Stimulated activated CD8-positive, alpha-beta memory T cell treated with anti-CD3 and anti-CD28 coated beads, Interleukin-4, amount 100 ng/mL, for 48 hours (primary cell): ENCODE measurements at places on chromosomes 4 and X.

- no peak for DNase-seq
Observed at GRCh38 chrX:34072906-34073305, 59.2 kb downstream of the FAM47A start.

DNA sequence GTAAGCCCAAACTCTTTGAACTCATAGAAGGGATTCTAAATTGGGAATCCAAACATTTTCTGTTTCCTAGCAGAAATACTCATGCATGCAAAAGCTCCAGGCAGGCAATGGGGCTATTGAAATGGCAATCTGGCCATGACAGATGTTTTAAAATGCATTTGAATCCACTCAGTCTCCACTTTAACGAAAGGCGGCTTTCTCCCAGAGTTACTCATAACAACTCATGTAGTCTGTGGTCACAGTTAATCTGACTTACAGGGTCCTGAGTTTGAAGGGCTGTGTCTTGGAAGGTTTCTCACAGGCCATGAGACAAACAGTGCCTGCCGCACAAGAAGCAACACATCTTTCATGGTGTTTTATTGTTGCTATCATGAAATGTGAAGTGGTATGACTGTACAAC, 185.7 kb downstream of the AMELX start:
- DNase-seq, result no peak

GRCh38 chrX:42276982-42277690, 353.8 kb upstream of the CASK start:
- DNase-seq, result no peak

- DNase-seq, result no peak
Observed at GRCh38 chr4:4789462-4789861, 70.0 kb upstream of the MSX1 start.

DNA sequence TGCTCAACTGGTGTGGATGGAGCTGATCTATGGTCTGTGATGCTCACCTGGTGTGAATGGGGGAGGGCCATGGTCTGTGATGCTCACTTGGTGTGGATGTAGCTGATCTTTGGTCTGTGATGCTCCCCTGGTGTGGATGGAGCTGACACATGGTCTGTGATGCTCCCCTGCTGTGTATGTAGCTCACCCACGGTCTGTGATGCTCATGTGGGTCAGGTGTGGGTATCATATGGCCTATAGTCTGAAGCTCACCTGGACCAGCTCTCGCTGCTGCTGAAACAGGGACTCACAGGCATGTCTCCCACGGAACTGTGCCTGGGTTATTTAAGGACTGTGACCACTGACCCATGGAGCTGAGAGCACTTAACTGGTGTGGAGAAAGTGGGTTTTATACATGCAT, 109.7 kb downstream of the CRLF2 start:
- no peak for DNase-seq

DNA sequence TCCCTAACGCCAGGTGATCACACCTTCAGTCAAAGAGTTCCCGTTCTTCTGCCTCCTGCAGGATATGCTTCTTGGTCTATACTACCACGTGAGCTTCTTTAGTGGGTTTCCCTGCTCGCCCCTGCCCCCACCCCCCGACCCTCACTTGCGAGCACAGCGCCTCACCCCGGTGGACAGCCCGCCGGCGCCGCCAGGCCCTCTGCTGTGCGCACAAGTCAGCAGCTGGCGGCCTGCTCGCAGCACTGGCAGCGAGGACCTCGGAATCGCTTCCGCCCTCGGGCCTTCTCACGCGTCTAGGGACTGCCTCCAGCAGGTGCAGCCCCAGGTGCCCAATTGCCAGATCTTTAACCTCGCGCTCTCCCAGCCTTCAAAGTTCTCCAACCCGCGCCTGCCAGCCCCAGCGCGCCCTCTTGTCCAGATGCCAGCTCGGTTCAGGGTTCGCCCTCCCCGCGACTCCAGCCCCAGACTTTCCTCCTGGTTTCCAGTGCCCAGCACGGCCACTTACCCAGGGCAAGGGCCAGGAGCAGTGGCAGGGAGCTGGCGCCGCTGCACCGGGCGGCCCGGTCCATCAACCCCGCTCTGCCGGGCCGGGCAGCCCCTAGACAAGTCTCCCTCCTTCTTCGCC, 454 bp downstream of the BTC start:
- no peak for DNase-seq

DNA sequence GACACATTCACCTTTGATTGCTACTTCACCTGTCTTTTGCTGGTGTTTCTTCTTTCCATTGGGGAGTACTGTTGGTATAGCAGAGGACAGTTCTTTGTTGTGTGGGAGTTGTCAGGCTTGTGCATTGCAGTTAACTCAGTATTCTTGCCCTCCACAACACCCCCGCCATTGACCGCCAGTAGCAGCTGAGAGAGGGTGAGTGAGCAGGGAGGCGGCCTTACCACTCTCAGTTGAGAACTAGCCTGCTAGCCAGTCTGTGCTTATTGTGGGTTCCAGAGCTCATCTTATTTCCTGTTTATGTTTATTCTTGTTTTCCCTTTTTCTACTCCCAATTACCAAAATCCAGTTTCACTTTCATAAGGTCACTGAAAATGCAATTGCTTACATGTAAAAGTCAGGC, 52.2 kb downstream of the STIM2 start:
- DNase-seq, result no peak

DNA sequence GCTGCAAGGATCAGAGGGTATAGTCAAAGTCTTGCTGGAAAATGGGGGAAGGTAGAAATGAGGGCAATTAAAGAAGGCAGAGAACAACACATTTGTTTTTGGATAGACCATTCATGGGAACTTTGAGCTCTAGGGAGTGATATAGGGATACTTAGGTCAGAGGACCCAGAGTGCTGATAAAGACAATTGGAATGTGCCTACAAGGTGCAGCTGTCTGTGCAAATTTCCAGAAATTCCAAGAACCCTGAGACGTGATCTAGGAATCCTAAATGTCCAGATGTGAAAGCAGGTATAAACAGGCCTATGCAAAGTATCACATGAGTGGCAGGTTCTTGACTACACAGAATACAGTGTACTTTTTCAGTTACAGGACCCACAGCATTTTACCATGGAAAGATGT, 24.2 kb downstream of the FNIP2 start:
- no peak for DNase-seq

- DNase-seq, result no peak
Observed at GRCh38 chrX:129956145-129956544, 26.3 kb upstream of the BCORL1 start.

DNA sequence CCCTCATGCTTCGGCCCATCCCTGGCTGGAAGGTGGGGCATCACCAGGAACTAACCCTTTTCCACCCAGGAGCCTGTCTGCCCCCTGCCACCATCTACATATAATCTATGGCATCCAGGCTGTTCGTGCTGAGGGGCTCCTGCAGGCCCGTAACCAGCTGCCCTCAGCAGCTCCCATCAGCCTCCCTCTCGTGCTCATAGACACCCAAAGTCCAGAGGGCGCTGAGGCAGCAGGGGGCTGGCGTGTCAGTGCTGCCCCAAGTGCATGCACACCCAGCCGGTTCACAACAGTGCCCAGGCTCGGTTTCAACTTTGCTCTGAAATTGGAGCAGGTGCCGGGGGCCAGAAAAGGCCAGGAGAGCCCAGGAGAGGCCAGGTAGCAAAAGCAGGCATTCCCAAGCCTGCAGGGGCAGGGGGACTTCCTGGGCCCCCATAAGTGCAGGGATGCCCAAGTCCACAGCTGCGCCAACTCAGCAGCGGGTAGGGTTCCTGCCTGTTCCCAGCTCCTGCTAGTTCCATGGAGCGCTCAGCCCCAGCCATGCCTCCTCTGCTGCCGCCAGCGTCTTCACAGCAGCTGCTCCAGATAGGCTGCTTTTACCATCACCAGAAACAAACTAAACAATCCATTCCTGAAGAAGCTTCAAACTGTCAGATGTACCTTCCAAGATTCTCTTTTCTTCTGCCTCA, 558.2 kb upstream of the GNPDA2 start:
- DNase-seq, result no peak

DNA sequence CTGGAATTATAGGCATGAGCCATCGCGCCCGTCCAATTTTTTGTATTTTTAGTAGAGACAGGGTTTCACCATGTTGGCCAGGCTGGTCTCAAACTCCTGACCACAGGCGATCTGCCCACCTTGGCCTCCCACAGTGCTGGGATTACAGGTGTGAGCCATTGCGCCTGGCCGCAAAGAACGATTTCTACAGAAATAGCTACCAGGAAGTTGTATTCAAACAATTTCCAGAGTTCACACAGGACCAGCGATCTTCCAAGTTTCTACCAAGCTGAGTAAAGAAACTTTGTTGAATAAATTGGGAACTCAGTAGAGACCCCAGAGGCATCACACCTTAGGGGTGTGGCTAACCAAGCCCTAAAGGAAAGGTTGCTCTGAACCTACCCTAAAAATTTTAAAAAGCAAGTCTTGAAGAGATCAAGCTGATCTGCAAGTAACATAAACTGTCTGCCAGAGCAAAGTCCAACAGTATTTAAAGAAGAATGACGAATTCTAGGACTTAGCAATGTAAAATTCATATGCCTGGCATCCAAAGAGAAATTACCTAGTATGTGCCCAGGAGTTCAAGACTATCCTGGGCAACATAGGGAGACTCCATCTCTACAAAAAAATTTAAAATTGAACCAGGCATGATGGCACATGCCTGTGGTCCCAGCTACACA, 48.4 kb upstream of the USP9X start:
- no peak for DNase-seq

GRCh38 chr4:88737307-88737941, 39.8 kb upstream of the NAP1L5 start:
- no peak for DNase-seq

GRCh38 chrX:95291561-95291960, 1393.1 kb upstream of the DIAPH2 start:
- no peak for DNase-seq

DNA sequence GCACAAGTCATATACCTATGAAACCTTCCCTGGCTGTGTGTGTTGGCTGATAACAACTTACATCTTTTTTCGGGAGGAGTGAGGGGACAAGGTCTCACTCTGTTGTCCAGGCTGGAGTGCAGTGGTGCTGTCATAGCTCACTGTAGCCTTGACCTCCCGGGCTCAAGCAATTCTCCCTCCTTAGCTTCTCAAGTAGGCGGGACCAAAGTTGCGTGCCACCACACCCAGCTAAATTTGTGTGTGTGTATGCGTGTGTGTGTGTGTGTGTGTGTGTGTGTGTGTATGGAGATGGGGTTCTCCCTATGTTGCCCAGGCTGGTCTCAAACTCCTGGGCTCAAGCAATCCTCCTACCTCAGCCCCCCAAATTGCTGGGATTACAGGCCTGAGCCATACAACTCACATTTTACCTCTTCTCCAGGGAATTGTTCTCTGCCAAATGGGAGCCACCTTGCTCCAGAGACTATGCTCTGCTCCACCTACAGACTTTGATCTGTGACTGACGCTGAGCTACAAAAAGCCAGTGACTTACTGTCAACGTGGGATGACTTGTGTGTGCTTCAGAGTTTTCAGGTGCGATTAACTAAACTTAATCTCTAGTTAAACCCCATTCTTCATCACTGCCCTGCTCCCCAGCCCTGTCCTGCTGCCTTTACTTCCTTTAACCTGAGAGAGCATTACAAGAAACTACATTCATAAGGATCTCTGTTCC, 2.0 kb upstream of the BEX4 start:
- DNase-seq, result no peak
